ENCODE measurements at places on chromosomes 1 and 21.

- peak; percentile 69 for DNase-seq
Measured at GRCh38 chr1:224183591-224184312, 712 bp downstream of the DEGS1 start.

- no peak for DNase-seq
Measured at GRCh38 chr1:92577261-92577895, 90.7 kb upstream of the GFI1 start.

GRCh38 chr1:197865809-197866208 is 36.6 kb upstream of the C1orf53 start:
- DNase-seq = no peak

DNA sequence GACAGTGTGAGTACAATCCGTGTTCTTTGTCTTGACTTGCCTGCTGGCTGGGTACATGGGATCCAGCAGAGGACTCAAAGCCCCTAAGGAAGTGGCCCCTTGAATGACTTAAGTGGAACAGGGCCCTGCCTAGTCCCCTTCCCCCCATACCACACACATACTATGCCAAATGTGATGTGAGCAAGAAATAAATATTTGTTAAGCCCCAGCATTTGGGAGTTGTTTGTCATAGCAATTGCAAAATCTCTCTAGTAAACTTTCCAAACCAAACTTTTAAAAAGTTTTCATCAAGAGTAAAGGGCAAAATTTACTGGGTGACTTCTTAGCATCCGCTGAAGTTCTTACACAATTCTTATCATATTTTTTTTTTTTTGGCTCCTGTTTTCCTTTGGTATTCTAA is 32.5 kb upstream of the CACHD1 start:
- no peak for DNase-seq

DNA sequence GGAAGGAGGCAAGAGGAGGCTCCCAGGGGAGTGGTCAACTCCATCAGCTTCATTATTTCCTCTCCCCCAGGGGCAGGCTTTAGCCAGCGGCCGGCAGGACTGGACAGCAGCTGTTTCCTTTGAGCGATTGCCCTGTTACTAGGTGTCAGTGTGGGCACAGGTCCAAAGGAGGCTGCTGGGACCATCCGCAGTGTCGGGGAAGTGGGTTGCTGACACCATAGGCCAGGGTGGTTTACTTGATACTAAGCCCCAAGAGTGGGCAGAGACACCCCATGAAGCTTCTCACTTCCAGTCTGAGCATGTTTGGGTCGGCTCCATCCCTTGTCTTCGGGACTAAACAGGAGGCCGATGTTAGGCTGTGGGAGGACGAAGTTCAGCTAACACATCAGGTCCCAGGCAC is 63.6 kb downstream of the KAZN start:
- DNase-seq = no peak

DNA sequence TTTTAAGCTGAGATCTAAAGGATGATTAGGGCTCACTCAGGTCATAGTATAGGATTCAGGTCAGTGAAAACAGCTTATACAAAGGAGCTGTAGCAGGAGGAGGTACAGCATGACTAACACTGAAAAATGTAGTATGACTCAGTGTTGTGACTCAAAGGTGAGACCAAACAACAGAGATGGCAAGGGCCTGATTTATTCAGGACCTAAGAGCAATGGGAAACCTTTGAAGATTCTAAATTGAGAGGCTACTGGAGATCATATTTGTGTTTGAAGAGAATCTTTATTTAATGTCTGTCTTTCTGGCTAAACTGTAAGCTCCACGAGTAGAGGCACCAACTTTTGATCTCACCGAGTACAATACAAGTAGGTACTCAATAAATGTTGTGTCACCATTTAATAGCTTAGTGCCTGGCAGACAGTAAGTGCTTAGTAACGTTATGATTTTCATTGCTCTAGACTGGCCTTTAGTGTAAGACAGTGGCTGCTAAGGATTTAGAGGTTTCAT is 43.5 kb downstream of the PRKAA2 start:
- DNase-seq = peak; percentile 21

DNA sequence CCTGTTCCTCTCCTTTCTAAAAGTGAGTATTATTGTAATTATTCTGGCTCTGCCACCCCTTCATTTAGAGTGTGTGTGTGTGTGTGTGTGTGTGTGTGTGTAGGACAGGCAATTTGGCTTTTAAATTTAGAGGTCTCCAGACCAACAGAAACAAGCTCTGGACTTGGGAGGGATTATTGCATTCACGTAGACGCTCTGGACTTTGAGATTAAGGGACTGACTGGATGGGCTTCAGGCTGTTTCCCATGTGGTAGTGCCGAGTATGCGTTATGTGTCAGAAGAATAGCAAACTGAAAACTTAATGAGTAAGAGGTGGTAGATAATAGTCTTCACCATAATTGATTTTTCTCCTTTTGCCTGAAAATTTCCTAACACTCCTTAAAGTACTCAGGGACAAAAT is 281.9 kb downstream of the USP25 start:
- DNase-seq = no peak

Data from Calu3 (cell line).